ENCODE measurements at places on chromosomes 1 and 21.
A peak's percentile ranks its signal among the peaks of the same experiment; 100 is the strongest.

DNA sequence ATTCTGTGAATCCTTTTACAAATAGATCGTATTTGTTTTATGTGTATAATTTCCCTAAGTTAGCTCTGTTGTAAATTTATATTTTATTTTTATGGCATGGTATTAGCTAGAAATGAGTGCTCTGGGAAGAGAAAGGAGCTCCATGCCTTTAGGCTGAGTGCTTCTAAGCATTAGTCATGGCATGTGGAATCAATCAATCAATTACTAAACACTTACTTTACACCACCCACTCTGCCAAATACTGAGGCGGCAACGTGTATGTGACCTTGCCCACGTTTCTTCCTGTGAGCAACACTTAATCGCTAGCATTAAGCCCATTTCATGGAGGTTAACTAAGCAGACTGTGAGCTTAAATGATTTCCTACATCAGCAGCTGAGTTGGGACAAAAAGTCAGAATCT, 7.2 kb upstream of the BECN2 start:
- no peak for DNase-seq
- H3K4me1 ChIP-seq = no peaks in the 10 kb centered on the region
- peaks cover 1% of the 10 kb centered on the region for H3K27me3 ChIP-seq
- no peaks in the 10 kb centered on the region for H3K36me3 ChIP-seq
- H3K4me3 ChIP-seq = no peak overlapping the region
- no peak overlapping the region for H3K27ac ChIP-seq

- DNase-seq = no peak
- peaks cover 20% of the 10 kb centered on the region for H3K27me3 ChIP-seq
- peaks cover 2% of the 10 kb centered on the region for H3K36me3 ChIP-seq
These were observed 26.9 kb upstream of the SYNC start for GRCh38 chr1:32729254-32730046.

DNA sequence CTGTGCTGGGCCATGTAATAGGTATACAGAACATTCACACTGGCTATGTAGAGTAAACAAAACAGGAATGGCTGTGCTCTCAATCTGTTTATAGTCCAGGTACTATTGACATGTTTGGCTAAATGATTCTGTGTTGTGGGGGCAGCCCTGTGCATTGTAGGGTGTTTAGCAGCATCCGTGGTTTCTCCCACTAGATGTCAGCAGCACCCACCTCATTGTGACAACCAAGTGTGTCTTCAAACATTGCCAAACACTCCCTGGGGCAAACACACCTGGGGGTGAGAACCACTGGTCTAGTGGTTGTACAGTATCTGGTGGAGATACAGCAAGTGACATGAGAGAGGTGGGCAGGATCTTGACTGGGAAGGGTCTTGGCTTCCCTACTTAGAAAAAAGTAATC, 80.4 kb upstream of the SPATA6 start:
- peaks cover 3% of the 10 kb centered on the region for H3K4me1 ChIP-seq
- peaks cover 4% of the 10 kb centered on the region for H3K27me3 ChIP-seq
- H3K36me3 ChIP-seq = no peaks in the 10 kb centered on the region
- no peak overlapping the region for H3K27ac ChIP-seq
- no peak for DNase-seq
- H3K4me3 ChIP-seq = no peak overlapping the region

GRCh38 chr1:241998412-241998921, 431 bp downstream of the MAP1LC3C start:
- H3K4me1 ChIP-seq = peaks cover 3% of the 10 kb centered on the region
- peaks cover 2% of the 10 kb centered on the region for H3K27me3 ChIP-seq
- no peak overlapping the region for H3K27ac ChIP-seq
- peak; percentile 43 for DNase-seq

DNA sequence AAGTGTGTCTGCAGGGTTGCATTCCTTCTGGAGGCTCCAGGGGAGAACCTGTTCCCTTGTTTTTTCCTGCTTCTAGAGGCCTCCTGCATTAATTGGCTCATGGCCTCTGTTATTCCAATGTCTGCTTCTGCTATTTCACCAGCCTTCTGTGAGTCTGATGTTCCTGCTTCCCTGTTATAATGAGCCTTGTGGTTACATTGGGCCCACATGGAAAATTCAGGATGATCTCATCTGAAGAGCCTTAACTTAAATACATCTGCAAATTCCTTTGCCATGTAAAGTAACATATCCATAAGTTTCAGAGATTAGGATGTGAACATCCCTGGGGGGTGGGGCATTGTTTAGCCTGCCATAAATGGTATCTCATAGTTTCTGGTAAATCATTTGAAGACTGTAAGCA, 181.1 kb downstream of the RWDD3 start:
- H3K4me1 ChIP-seq = no peaks in the 10 kb centered on the region
- no peak overlapping the region for H3K4me3 ChIP-seq
- no peaks in the 10 kb centered on the region for H3K36me3 ChIP-seq
- H3K27ac ChIP-seq = no peak overlapping the region
- no peak for DNase-seq

- H3K27me3 ChIP-seq = no peaks in the 10 kb centered on the region
- peaks cover 37% of the 10 kb centered on the region for H3K4me1 ChIP-seq
- H3K27ac ChIP-seq = no peak overlapping the region
- no peaks in the 10 kb centered on the region for H3K36me3 ChIP-seq
These were observed 6.0 kb upstream of the CLIC4 start for GRCh38 chr1:24739241-24739640.

GRCh38 chr1:238621405-238621804, 730.7 kb upstream of the ZP4 start:
- no peaks in the 10 kb centered on the region for H3K4me1 ChIP-seq
- H3K27me3 ChIP-seq = no peaks in the 10 kb centered on the region
- no peak for DNase-seq

DNA sequence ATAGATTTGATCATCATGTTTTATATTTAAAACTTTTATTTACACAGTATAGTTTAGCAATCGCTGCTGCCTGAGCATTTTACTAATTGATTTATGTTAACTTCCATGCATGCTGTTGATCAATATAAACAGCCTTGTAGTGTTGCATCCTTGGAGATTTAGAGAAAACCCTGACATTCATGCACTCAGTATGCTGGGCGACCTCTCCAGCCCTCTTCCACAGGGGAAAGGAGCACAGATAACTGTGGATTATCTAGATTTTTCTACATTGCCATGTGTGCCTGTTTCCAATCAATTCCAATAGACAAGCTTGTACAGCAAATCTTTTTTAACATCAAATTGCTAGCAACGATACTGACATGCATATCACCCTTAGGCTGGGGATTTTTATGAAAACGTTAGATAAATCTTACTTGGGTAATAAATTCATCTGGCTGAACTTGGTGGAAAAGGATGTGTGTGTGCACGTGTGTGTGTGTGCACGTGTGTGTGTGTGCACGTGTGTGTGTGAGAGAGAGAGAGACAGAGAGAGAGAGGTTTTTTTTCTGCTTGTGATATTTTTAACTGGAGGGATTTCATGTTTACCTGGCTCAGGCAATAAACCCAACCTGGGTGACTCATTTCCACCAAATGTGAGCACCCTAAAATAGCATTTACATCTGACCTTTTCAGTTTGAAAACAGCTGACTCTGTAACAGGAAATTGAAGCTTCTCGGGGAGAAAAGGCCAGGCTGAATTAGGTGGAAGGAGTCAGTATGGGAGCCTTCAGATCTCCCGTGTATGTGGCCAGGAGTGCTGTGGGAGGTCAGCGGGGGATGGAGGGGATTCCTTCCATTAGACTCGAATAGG, 339.8 kb downstream of the PRDM2 start:
- H3K36me3 ChIP-seq = peaks cover 2% of the 10 kb centered on the region
- no peak overlapping the region for H3K27ac ChIP-seq
- H3K4me1 ChIP-seq = no peaks in the 10 kb centered on the region

- no peak overlapping the region for H3K4me3 ChIP-seq
- H3K27ac ChIP-seq = no peak overlapping the region
- no peaks in the 10 kb centered on the region for H3K36me3 ChIP-seq
- no peaks in the 10 kb centered on the region for H3K4me1 ChIP-seq
- H3K27me3 ChIP-seq = peaks cover 9% of the 10 kb centered on the region
These were observed 18.3 kb downstream of the TNFRSF9 start for GRCh38 chr1:7922301-7922700.

GRCh38 chr1:112701227-112702066, 5.5 kb downstream of the RHOC start:
- H3K27ac ChIP-seq = peak overlapping the region; percentile 89
- H3K27me3 ChIP-seq = no peaks in the 10 kb centered on the region
- DNase-seq = no peak
- no peaks in the 10 kb centered on the region for H3K36me3 ChIP-seq

DNA sequence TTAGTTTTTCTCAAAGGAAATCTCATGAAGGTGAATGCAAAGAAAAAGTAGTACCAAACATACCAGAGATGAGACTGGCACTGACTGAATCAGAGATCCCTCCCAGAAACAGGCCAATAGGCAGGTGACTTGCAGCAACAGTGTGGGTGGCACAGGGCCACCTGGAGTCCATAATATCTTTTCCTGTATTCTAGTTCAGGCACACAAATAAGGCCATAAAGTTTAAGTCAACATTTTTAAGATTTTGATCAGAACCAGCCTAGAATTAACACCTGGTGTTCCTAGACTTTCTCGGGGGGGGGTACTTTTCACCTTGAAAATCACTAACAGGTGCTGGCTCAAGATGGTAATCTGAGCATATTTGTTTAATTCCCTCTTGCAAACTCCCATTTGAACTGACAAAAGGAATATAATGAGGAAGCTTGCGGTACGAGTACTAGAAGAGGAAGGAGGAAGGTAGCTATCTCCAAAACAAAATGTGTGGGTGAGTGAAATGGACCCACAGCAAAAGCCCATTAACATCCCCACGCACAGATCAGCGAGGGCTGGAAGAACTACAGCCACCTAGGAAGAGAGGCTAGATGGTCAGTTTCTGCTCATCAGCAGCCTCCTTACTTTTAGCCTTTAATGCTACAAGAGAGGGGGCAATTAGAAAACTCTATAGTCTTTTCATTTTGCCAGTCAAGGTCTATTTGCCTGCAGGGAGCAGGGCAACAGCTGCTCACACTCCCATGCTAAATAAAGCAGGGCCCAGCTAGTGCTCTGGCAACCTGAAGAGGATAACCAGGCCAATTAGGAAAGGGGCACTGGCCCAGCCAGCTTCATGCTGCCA, 18.9 kb downstream of the SDE2 start:
- H3K27me3 ChIP-seq = no peaks in the 10 kb centered on the region
- DNase-seq = no peak
- H3K36me3 ChIP-seq = peaks cover 23% of the 10 kb centered on the region
- no peak overlapping the region for H3K27ac ChIP-seq

- H3K4me1 ChIP-seq = peaks cover 60% of the 10 kb centered on the region
- H3K27ac ChIP-seq = peak overlapping the region; percentile 88
- peak overlapping the region; percentile 2 for H3K4me3 ChIP-seq
- H3K36me3 ChIP-seq = peaks cover 17% of the 10 kb centered on the region
- DNase-seq = peak; percentile 9
These were observed 25.1 kb upstream of the SLAMF6 start for GRCh38 chr1:160548183-160548582.
